ENCODE measurements at places on chromosomes 3 and 15.

- no peak for DNase-seq
Observed at GRCh38 chr15:51144021-51144532, 49.4 kb upstream of the TNFAIP8L3 start.

DNA sequence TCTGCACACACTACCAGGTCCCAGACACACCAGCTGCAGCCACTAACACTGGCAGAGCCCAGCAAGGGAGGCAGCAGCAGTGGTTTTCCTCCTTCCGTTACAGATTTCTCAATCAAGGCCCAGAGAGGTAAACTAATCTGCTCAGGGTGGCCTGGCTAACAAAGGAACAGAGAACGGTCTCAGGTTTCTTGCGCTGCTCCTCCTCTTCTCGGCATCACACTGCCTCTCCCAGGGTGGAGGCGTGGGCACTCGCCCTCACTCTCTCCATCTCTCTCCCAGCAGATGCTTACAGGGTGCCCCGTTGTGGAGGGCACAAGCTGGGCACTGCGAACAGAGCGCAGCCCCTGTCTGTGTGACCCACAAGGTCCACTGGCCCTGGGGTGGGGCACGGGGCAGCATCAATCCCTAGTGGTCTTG, 228.7 kb downstream of the VPS13C start:
- DNase-seq = no peak

DNA sequence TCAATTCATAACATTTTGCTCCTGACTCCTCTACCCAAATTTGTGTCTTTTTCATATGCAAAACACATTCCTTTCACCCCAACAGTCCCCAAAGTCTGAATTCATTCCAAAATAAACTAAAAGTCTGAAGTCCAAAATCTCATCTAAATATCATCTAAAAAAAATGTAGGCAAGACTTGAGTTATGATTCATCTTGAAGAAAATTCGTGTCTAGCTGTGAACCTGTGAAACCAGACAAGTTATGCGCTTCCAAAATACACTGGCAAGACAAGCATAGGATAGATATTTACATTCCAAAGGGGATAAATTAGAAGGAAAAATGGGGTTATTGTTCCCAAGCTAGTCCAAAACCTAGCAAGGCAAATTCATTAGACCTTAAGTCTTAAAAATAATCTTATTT, 1302.0 kb upstream of the GBE1 start:
- DNase-seq = no peak

- DNase-seq = no peak
Observed at GRCh38 chr15:83510001-83510400, 62.9 kb downstream of the SH3GL3 start.

DNA sequence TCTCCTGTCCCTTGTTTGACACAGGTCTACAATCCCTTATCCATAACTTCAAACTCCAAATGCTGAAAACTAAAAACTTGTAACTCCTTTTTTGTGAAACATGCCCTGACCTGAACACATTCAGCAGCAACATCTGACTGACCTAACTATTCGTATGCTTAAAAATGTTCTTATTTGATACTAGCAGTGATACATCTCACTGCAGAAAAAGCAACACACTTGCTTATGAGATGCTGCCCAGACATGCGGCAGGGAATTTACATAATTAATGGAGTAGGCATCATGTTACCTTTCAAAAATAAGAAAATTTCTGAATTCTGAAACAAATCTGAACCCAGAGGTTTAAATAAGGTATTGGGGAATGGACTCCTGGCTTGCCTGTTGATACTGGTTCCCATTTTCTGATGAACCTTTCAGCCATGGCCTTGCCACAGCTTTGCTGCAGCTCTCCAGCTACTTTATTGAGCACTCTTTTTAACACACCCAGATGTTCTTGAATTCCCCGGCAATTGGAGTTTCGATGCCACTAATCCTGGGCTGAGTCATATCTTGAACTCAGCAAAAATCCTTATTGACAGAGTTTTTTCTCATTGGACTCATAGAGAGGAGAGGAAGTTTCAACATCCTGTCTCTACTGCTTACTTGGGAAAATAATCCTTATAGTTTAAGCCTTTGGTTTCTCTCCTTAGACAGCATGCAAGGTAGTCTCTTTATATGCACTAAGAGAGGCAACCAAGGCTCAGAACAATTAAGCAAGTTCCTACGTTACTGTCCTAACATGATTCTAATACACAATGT, 296.6 kb upstream of the LMCD1 start:
- DNase-seq = no peak

DNA sequence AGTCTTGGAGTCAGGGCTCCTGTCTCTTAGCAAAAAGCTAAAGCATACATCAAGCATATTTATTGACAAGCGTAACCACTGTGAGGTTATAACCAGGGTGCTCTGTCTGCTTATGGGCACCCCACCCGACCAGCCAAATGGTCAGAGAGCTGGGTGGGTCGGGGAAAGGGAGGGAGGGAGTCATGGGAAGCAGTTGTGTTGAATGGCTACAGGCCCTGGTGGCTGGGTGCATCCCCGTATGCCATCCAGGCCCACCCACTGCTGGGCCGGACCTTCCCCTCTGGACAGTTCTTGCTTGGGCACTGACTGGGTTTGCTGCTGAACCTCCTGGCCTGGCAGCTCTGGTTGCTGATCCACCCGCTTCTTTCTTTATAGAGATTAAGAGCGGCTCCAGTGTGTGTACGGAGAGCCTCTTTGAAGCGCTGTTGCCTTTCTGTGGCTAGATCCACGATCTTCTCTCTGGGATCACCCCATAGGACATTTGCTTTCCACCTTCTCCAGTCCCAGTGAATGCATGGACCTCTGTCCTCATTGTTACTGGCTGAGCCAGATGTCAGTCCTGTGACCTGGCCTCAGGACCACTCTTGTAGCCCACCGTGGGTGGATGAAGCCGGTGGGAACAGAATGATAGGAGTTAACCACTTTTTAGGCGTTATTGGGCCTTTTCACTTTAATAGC, 59.6 kb downstream of the SMAD3 start:
- DNase-seq = no peak

DNA sequence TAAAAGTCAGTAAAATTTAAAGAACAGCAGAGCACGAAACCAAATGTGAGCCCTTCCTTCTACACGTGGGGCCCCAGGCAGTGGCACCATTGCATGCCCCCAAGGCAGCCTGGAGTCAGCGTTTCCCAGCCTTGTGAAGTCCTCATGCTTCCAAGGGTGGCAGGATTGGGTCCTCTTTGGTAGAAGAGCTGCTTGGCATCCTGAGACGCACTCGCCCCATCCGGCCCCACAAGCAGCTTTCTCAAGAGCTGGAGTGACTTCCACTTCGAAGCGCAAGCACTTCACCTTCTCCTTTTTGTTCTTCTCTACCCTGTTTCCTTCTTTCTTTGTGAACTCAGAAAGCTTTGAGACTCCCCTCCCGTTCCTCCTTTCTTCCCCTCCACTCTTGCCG, 34.7 kb downstream of the ZNF710 start:
- no peak for DNase-seq

- no peak for DNase-seq
Observed at GRCh38 chr3:95923496-95924210, 890.7 kb upstream of the EPHA6 start.

- no peak for DNase-seq
Observed at GRCh38 chr15:68550004-68550403, 28.8 kb upstream of the CORO2B start.

DNA sequence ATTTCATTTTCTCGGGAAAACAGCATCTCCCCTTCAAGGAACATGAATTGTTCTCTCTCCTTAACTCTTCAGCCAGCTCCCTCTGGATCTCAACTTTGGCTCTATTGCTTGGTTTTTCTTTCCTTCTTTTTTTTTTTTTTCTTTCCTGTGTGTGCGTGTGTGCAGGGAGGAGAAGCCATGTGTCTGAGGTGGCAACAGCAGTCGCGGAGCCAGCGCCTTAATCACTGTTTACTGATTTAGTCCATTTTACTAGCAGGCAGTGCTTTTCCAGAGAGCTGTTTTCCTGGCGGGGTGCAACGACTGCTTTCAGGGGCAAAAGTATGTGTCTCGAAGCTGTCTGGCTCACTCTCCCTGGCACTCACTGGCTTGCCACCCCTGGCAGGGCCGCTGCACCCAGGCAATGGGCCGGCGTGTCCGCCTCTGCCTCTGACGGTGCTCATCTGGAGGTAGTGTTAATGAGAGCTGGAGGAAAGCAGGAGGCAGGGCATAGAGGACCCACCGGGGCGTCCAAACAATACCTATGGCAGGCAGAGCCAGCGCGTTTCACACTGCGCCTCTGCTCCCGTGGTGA, 835.4 kb upstream of the NR2F2 start:
- DNase-seq = no peak
